ENCODE measurements at places on chromosomes 2 and 18.

GRCh38 chr2:152649997-152650396, 67.3 kb downstream of the PRPF40A start:
- DNase-seq, result no peak

GRCh38 chr2:65404988-65405697, 27.3 kb downstream of the SPRED2 start:
- no peak for DNase-seq

GRCh38 chr2:169705927-169706326, 11.7 kb downstream of the PHOSPHO2 start:
- DNase-seq, result no peak

DNA sequence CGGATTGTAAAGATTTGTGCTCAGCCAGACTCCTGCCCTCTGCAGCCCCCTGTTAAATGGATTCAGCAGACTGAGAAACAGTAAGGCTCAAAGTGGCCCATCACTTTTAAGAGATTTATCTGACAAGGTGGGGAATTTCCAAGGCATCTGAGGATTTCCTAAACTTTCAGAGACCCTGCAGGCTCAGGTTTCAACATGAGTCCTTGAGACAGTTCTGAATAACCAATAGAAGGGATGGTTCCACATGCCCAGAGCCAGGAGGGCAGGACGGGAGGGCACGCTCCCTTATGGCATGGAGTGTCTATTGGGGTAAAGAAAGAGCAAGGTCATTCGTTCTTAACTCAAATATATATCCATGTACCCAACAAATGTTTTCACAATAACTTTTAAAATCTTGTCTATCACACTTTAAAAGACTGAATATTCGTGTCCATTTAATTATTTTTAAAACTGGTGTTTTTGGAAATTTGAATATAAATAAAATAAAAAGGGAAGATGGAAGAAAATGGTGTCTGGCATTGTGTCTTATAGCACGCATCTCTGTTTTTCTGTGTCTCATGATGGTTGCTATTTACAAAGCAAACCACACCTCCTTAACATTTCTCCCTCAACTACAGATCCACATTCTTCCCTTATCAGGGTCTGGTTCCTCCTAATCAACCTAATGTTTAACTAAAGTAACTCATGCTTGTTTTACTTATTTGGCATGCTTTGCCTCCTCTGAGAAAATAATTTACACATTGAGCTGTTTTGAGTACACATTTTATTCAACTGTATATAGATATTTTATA, 56.0 kb upstream of the DSG1 start:
- no peak for DNase-seq

GRCh38 chr2:73987109-73987947, 2.6 kb downstream of the TET3 start:
- no peak for DNase-seq

DNA sequence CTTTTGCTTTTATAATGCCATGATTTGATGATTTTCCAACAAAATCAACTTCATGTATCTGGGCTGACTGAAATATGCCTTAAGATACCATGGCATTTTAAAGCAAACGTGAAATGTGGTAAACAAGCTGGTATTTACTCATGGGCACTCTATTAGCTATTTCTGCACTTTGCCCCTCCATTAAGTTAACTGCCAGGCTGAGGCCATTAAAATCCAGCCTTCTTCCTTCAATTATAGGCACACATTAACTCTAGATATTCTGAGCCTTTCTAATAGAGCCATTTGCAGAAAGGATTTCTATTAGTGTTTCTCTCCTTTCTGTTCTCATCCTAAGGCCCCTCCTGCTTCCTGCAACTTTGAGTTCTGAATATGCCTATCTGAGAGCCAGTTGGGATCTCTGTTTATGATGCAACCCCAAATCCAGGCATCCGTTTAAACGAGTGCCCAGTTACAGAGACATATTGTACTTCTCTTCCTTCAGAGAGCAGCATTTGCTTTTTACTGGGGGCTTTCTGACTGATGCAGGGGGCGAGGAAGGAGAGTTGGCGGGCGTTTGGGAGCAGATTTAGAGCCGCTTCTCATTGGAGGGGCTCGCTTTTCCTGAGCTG, 1.6 kb upstream of the KCNJ3 start:
- no peak for DNase-seq
